ENCODE measurements at places on chromosomes 2 and 18.

DNA sequence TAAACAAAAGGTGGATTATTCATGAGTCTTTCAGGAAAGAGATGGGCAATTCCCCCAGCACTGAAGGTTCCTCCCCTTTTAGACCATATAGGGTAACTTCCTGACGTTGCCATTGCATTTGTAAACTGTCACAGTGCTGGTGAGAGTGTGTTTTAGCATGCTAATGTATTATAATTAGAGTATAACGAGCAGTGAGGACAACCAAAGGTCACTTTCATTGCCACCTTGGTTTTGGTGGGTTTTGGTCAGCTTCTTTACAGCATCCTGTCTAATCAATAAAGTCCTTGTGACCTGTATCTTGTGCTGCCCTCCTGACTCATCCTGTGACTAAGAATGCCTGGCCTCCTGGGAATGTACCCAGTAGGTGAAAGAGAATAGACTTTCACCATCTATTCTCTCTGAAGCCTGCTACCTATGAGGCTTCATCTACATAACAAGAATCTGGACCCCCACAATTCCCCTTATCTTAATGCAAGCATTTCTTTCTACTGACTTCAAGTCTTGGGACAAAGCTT lies 148.7 kb downstream of the CABLES1 start:
- DNase-seq, result no peak

DNA sequence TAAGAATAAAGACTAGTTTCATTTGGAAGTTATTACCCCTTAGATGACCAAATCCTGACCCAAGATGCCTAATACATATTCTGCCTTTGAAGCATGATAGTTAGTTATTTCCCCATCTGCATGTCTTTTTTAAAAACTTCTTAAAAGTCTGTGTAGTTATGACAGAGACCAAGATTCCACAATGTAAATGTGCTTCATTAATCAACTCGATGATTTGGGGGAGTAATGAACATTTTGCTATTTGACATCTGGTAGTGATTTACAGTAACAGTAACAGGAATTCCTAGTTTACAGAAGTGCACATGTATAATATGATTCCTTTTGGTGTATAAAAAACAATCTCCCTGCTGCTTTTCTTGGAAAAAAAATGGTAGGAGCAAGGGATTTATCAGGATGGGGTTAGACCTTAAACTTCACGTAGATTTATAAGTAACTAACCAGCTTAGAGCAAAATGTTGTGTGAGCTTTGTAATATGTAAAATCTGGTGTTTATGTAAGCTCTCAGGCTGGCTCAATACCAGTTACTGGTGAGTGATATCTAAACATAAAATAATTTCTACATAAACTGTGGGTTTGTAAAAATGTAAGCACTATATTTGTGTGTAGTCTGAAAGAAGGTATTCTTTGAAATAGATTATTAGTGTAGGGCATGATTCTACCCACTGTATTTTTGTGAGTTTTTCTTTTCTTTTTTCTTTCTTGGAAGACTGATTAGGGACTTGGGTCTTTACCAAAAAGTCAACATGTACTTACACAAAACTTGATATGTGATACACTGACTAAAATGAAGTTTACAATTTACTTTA lies 641.6 kb downstream of the EPHA4 start:
- no peak for DNase-seq

DNA sequence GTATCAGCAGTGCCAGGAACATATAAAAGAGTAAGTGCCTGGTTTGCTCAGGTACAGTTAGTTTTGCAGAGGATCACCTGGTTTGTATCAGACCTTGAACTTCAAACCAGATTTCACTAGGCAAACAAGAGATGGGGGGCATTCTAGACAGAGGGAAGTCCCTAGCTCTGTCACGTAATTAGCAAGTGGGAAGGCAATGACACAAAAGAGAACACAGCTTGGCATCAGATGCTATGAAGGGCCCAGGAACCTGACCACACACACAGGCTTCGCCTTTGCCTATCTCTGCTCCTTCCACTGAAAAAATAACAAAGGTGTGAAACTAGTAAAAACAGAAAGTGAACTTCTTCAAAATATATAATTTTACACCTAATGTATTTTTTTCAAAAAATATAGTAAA lies 62.6 kb downstream of the CERKL start:
- no peak for DNase-seq

GRCh38 chr2:96088340-96089335 lies 27.7 kb downstream of the ADRA2B start:
- no peak for DNase-seq

DNA sequence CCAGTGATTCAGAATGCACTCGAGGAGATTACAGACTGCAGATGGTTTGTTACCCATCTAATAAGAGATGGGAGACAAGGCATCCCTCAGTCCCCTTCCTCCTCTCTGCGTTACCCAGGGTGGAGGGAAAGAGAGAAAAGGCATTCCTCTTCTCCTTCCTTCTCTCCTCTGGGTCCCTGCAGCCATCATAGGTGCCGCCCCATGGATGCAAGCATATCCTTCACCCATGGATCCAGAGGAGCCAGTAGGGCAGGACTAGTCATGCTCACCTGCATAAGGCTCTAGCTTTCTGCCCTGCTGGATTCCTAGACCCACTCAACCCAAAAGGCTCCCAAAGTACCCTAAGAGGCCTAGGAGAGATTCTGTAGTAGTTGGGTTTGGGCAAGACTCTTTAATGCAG lies 20.4 kb downstream of the CMPK2 start:
- no peak for DNase-seq

DNA sequence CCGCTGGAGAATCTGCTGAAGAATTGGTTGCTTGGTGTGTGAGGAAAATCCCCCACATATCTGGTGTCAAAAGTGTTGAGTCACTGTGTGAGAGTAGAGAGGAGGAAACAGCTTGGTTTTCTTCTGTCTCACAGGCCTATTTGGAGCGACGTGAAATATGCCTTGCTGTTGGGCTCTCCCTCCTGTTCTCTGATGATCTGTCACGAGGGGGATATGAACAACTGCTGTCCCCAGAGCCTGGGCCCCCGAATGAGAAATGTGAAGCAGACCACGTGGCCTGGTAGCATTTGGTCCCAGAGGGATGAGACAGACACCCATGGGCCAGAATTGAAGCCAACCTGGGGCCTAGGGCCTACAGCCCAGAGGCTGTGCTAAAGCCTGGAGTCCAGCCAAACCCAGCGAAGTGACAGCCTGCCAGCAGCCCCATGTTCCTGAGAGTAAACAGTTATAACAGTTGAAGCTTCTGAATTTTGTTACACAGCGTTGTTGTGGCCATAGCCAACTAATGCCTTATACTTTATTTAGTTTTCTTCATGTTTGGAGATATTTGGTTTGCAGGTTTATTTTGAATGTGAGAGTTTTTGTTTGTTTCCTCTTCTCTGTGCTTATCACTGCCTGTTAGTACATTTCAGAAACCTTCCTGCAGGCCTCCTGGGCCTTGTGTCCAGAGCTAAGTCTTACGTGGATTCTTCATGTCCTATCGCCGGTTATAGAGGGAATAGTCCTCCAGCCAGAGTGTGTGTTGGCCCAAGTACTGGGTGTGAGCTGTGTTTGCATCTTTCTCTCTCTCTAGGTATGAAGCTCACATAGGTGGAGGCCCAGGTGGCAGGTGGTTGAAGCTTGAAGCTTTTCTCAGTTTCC lies 18.7 kb upstream of the COLEC12 start:
- peak; percentile 69 for DNase-seq

GRCh38 chr2:207725873-207726578 lies 14.6 kb downstream of the CCNYL1 start:
- DNase-seq, result no peak

DNA sequence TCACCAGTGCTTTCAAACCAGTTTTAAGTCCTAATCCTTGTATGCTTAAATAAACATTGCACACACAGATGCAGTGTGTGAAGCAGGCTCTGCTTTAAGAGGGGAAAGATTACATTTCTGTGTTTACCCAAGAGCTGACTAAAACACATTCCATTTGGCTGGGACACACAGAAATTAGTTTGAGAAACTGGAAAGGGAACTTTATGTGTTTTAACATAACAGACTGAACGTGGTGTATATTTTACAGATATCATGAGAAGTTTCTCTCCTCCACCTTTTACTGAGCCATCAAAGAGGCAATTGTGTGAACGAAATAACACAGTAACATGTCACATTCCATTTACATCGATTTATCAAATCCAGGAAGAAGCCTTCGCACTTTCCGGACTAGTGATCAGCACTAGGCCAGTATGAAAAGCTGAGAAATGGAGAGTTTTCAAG lies 121.8 kb downstream of the MAIP1 start:
- DNase-seq, result no peak

- no peak for DNase-seq
Observed at GRCh38 chr2:228599297-228599696, 417.8 kb upstream of the SPHKAP start.

GRCh38 chr2:207534417-207534816 lies 4.7 kb downstream of the CREB1 start:
- DNase-seq, result no peak

- DNase-seq, result no peak
Observed at GRCh38 chr2:37843556-37843955, 81.5 kb upstream of the RMDN2 start.

GRCh38 chr2:208549546-208550158 lies 143.1 kb downstream of the PTH2R start:
- DNase-seq, result no peak

- DNase-seq, result no peak
Observed at GRCh38 chr2:216149741-216150140, 40.6 kb downstream of the XRCC5 start.

- DNase-seq, result no peak
Observed at GRCh38 chr18:50034029-50034428, 160.9 kb downstream of the MYO5B start.

DNA sequence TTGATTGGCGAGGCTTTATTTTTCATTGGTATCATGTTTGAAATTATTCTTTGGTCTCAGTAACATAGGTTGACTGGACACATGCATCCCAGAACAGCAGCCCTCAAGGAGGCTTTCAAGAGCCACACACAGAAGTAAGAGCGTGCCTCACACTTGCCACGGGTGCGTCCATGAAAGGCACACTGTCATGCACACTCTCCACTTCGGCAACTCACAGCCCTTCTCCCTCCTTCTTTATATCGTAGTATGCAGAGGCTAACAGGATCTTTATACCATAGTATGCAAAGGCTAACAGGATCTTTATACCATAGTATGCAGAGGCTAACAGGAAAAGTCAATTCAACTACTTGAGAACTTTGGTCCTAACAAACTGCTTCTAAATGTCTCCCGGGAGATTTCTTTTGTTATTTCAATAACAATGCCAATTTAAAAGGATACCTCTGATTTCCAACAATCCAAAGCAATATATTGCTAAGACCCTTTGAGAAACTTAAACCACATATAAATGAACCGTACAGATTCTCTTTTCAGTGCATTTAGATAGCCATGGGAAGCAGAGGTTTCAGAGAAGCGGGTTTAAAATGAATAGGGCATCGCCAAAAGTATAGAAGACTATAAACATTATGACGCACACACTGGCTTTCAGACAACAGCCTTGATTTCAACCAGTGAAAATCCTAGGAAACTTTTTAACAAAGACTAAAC lies 26.5 kb upstream of the ZNF516 start:
- DNase-seq, result no peak

- DNase-seq, result no peak
Observed at GRCh38 chr2:217795706-217796465, 206.9 kb downstream of the TNS1 start.

DNA sequence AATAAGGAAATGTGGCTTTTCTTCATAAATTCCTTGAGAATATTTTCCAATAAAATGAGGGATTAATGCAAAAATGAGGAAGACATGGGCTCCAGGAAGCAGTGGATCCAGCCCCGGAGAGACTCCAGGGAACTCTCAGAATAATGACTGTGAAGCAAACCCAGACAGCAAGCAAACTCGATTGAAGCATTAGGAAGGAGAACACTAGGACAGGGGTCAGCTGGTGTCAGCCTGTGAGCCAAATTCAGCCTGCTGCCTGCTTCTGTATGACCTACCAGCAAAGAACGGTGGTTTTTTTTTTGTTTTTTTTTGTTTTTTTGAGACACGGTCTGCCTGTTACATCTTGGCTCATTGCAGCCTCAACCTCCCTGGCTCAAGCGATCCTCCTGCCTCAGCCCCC lies 274.3 kb upstream of the FBXO11 start:
- DNase-seq, result no peak

GRCh38 chr2:46439582-46439981 lies 39.8 kb upstream of the TMEM247 start:
- no peak for DNase-seq

- no peak for DNase-seq
Observed at GRCh38 chr2:239945751-239946561, 79.2 kb downstream of the NDUFA10 start.

- no peak for DNase-seq
Observed at GRCh38 chr2:98824256-98825019, 93.5 kb upstream of the MGAT4A start.

DNA sequence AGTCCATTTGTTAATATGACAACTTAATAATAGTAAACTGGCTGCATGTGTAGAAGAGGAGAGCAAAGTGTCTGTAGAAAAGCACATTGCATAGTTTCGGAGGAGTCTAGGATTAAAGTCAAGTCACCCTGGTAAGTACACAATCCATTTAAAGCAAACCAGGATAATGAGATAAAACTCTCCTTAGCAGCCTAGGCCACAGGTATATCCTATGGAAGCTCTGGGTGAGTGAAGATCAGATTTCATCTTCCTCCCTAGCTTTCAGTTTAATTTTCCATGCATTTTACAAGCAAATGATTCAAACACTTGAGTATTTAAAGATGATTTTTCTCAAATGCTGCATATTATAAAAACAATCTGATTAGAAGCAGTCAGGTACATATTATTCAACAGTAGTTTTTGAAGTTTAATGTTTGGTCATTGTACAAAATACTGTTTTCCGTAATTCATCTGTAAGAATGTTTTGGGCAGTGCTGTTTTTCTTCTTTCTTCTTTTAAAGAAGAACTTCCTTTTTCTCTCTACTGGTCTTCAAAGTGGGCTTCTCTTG lies 10.2 kb downstream of the CERS6 start:
- no peak for DNase-seq

DNA sequence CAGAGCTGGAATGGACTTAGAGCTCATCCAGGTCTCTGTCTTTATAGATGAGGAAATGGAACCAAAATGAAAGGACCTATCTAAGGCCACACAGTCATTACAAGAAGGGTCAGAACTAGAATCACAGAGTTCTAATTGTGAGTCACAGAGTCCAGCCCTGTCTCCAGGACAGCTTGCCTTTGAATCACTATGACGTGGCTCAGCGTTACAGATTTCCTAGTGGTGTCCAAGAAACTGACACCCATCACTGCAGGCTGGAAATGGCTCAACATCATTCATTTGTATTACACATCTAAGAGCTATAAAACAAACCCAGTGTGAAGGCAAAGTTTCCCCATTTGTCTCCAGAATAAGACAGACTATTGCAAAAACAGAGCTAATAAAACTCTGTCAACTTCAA lies 164.3 kb upstream of the SIX2 start:
- no peak for DNase-seq

- no peak for DNase-seq
Observed at GRCh38 chr2:240561325-240561971, 1.3 kb downstream of the DUSP28 start.

GRCh38 chr2:147352264-147353071 lies 492.4 kb upstream of the ACVR2A start:
- DNase-seq, result no peak

- no peak for DNase-seq
Observed at GRCh38 chr2:119255760-119256581, 32.3 kb downstream of the STEAP3 start.

Measured in GM20000 (cell line).